ENCODE measurements at places on chromosomes 11 and 22. TPM values are rescaled to one million over a fixed set of nuclear protein-coding genes. Genes with fewer than 3 reads are reported as not detected.

Gene EFCAB6
- total RNA-seq = 3.0 TPM

Gene SNX32
- total RNA-seq = 0.13 TPM

Gene HEPHL1
- not detected for total RNA-seq

Gene LYVE1
- 2.3 TPM for total RNA-seq

Gene EI24
- total RNA-seq = 93.3 TPM

Gene CNIH2
- 1.1 TPM for total RNA-seq

Gene CREBZF
- 26.9 TPM for total RNA-seq

Gene CCDC73
- total RNA-seq = not detected
